ENCODE measurements at places on chromosomes 13 and 19. TPM values are rescaled to one million over a fixed set of nuclear protein-coding genes. Genes with fewer than 3 reads are reported as not detected.

GRCh38 chr13:101690871-101691270 is 238.4 kb downstream of the ITGBL1 start:
- DNase-seq = no peak

ZNF44 gene
- total RNA-seq = 4.2 TPM

PSG5 gene
- 44.3 TPM for total RNA-seq

IRGC gene
- not detected for total RNA-seq

GRCh38 chr19:58345558-58345957 is 7.7 kb downstream of the A1BG start:
- no peak for DNase-seq

STK24 gene
- total RNA-seq = 93.2 TPM

DNA sequence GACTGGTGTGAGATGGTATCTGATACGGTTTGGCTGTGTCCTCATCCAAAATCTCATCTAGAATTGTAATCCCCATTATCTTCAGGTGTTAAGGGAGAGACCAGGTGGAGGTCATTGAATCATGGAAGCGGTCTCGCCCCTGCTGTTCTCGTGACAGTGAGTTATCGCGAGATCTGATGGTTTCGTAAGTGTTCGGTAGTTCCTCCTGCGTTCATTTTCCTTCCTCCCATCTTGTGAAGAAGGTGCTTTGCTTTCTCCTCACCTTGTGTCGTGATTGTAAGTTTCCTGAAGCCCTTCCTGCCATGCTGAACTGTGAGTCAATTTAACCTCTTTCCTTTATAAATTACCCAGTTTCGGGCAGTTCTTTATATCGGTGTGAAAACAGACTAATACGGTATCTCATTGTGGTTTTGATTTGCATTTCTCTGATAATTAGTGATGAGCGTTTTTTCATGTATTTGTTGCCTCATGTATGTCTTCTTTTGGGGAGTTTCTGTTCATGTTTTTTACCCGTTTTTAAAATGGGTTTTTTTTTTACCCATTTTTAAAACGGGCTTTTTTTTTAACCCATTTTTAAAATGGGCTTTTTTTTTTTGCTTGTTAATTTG is 102.8 kb upstream of the SLC10A2 start:
- DNase-seq = no peak

Data from M059J (cell line).